HS-5 (cell line): ENCODE measurements at places on chromosomes 5 and 9.

DNA sequence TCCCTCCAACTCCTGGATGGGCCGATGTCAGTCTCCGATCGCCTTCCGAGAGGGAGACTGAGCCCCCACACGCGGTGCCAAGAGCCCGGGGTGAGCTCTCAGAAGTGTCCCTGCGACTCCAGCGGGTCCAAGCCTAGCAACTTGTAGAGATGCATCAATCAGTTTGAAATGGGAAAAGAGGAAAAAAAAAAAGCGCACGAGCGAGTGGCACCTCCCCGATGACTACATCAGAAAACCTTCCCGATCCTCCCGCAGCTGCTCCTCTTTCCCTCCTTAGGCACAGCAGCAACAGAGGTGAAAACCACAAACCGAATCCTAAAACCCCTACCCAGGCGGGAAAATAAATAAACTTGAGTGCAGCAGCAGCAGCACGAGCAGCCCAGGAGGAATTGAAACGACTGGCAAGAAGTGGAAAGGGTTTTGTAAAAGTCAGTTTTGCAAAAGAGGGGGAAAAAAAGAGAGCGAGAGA lies 1.0 kb upstream of the EFNA5 start:
- DNase-seq = peak; percentile 68

DNA sequence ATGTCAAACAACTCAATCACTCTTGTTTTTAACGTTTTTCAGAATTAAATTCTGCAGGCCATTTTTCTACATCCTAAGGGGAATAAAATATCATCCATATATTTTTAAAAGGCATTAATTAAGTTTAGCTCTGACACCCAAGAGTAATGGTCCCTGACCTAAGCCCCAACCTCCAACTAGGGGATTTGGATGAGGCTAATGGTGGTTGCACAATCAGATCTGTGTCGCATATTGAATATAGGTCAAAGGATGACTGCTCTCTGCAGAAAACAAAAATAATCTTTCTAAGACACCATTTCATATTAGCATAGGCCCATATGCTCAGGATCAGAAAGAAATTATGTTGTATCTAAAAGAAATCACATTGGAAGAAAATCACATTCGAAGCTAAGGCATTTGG lies 20.7 kb downstream of the CDH6 start:
- no peak for DNase-seq

- DNase-seq = no peak
Observed at GRCh38 chr5:114434396-114435219, 72.7 kb downstream of the KCNN2 start.

- no peak for DNase-seq
Observed at GRCh38 chr5:163943546-163943945, 438.1 kb downstream of the MAT2B start.

DNA sequence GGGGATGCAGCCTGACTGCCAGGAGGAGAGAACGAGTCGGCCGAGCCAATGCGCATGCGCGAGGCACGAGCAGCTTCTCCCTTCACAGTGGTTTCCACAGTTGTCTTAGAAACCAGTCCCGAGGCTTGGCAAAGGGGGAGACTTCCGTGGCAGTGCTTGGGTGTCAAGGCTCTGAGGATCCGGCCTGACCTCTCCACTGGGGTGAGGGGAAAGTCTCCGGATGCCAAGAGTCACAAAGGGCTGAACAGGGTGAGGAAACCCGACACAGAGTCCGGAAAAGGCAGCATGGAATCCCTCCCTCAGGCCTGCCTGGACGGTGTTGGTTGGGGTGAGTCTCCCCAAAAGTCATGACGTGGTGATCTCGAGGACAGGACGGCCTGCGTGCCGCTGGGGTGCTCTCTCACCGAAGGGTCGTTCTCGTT lies 475.5 kb downstream of the SPATA31A7 start:
- no peak for DNase-seq

- DNase-seq = no peak
Observed at GRCh38 chr5:150487199-150488061, 20.5 kb upstream of the NDST1 start.

DNA sequence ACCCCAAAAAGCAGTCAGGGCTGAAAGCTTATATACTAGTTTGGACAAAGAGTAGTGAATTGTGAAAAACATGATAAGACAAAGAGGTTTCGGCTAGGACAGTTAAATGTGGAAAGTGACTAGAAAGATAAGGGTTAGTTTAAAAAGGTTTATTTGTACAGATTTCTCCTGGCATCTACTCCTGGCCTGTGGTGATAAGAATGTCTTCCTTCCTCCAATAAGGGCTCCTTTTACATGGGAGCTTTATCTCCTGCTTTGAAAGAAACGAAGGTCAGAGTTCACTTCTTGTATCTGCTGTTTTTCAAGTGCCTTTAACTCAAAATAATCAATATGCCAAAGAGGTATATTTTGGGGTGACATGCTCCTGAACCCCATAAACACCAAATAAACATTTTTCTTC lies 776.1 kb upstream of the COX7C start:
- DNase-seq = no peak

DNA sequence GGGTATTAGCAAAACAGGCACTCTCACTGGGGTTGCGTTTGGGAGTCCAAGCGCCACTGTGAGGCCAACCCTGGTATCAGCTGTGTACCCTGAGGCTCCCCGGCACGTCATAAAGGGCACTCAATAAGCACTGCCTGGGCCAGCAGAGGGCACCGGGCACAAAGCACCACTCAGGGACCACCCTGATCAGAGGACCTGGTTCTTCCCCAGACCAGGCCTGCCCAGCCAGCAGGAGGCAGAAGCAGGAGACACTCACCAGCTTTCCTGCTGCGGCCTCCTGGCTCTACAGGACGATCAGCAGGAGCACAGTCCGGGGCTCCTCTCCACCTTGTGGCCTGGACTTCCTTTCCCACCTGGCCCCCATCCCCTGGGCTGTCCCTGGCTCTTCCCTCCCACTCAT lies 12.6 kb downstream of the MGAT1 start:
- DNase-seq = no peak

GRCh38 chr9:68844631-68845612 lies 139.9 kb downstream of the PIP5K1B start:
- no peak for DNase-seq

GRCh38 chr9:95025213-95026147 lies 292.0 kb downstream of the FANCC start:
- DNase-seq = peak; percentile 38

- no peak for DNase-seq
Observed at GRCh38 chr9:29844251-29844650, 2271.0 kb upstream of the C9orf72 start.
